ENCODE measurements at places on chromosomes 6 and 20. TPM values are rescaled to one million over a fixed set of nuclear protein-coding genes. Genes with fewer than 3 reads are reported as not detected.

GRCh38 chr20:56361900-56362299 is 3.1 kb downstream of the FAM210B start:
- DNase-seq: no peak

GRCh38 chr20:15564981-15565380 is 1008.3 kb downstream of the KIF16B start:
- DNase-seq: no peak

DNA sequence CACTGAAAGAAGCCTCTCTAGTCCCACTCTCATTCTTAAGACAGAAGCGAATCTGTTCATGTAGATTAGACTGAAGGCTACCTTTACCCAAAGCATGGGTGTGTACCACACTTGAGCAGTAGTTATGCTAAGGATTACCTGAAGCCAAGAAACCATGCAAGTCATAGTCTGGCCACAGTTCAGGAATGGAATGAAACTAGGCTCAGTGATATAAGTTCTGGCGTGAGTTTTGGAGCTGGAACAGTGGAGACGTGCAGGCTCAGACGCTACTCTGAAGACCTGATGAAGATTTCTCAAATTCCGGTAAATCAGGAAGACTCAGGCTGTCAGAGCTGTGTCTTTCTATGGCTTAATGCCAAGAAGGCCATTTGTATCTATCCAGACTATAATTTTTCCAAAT is 219.9 kb downstream of the HDGFL1 start:
- no peak for DNase-seq

The HMGN4 gene
- 64.1 TPM for total RNA-seq

GRCh38 chr6:16762268-16762549 is 949 bp upstream of the ATXN1 start:
- no peak for DNase-seq

- no peak for DNase-seq
Measured at GRCh38 chr6:13261464-13261994, 66.8 kb downstream of the TBC1D7 start.

The ZNF184 gene
- total RNA-seq: 2.5 TPM

The PABPC1L gene
- total RNA-seq: 6.8 TPM

DNA sequence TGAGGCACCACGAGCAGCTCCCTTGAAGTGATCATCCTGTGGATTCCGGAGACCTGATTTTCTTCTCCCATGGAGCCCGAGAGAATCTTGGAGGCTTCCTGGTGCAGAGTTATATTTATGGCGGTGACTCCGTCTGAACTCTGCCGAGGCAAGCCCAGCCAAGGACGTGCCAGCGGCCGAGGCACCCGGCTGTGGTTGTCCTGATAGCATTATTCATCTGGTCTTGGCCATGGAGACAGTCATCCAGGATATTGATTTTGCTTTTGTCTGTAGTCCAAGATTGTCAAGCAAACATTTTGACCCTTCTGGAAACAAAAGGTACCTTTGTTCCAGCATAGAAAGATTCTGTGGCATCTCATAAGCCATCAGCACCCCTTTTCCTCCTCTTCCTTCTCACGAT is 163.3 kb downstream of the SCML4 start:
- no peak for DNase-seq

Data from omental fat pad (tissue), 4 donors.